ENCODE measurements at places on chromosomes 11 and 22.

DNA sequence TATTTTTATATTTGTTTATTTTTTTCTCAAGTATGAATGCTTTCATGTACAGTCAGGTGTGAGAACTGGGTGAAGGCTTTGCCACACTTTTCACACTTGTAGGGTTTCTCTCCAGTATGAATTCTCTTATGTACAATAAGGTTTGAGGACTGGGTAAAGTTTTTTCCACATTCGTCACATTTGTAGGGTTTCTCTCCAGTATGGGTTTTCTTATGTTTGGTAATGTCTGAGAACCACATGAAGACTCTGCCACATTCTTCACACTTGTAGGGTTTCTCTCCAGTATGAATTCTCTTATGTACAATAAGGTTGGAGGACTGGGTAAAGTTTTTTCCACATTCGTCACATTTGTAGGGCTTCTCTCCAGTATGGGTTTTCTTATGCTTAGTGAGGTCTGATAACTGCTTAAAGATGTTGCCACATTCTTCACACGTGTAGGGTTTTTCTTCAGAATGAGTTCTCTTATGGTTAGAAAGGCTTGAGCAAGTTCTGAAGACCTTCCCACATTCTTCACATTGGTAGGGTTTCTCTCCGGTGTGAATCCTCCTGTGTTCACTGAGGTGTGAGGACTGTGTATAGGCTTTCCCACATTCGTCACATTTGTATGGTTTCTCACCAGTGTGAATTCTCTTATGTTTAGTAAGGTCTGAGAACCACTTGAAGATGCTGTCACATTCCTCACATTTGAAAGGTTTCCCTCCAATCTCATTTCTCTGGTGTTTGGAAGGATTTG lies 19.7 kb downstream of the ZNF195 start:
- no peak for DNase-seq

GRCh38 chr11:1924646-1925372 lies 5.3 kb downstream of the TNNT3 start:
- DNase-seq = no peak

DNA sequence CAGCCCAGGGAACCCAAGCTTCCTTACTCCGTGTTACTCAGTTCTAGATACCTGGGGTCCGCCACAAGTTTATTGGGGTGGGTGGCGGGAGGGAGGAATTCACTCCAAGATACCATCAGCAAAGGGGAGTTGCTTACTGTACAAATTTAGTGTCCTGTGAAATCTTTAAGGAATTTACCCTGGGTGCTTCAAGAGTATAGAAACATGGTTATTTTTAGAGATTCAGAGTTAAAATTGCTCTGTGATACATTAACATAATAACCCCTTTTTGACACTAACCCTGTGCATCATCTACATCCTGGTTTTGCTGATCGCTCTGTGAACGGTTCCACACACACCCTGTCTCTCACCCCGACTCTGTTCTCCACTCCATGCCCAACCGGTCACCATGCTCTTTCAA lies 18.9 kb upstream of the LYVE1 start:
- DNase-seq = no peak

DNA sequence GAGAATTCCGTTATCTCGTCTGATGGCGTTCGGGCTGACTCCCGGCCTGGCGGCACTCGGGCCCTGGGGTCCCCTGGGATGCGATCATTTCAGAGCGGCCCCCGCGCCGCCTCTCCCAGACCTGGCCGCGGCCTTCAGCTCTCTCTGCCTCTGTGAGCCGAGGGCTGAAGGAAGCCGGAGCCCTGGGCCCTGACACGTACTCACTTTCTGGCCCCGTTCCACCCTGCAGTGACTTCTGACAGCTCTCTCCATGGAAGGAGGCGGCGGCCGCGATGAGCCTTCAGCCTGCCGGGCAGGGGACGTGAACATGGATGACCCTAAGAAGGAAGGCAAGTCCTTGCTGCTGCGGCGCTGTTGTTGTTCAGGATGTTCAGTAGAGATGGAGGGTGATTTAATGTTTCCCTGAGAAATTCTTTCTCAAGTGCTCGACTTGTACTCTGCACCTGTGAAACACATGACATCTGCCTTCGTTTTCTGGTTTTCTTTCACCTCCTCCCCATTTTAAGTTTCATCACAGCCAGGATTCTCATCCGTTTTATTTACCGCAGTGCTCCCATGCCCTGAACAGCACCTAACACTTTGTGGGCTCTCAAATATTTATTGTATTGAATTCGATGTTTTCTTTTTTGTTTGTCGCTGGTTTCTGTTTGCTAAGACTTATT lies 612 bp downstream of the GTSE1 start:
- DNase-seq = no peak

GRCh38 chr11:128399251-128400121 lies 187.9 kb downstream of the ETS1 start:
- no peak for DNase-seq

DNA sequence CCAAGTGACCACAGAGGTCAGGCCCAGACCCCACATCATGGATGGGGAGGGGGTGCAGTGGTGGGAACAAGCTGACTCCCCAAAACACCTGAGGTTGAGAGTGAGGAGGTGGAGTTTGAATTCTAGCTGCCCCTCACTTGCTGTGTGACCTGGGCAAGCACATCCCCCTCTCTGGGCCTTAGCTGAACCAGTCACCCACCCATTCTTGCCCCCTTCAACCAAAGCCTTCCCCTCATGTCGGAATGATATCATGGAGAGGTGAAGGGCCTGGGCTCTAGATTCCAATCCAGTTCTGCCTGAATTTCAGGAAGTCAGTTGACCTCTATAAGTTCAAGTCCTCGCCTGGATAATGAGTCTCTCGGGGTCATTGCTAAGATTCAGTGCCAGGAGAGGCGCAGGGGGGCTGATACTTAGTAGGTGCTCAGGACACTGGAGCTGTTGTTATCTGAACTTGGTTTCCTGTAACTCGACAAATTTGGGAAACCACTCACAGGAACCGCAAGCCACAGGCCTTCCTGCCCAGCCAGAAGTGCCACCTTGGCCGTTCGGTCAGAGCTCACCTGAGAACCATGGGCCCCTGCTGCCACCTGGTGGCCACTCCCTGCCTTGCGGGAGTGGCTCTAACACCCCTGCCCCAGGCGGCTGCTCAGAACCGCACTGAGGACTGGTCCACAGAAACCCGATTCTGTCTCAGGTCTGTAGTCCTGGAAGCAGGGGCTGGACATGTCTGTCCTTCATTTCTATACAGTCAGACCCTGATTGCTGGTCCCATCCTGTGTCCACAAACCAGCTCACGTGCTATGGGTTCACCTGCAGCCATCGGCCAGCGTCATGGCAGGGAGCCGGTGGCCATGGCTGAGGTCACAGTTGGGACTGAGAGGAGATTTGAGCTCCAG lies 6.9 kb downstream of the CDC42EP1 start:
- DNase-seq = no peak

DNA sequence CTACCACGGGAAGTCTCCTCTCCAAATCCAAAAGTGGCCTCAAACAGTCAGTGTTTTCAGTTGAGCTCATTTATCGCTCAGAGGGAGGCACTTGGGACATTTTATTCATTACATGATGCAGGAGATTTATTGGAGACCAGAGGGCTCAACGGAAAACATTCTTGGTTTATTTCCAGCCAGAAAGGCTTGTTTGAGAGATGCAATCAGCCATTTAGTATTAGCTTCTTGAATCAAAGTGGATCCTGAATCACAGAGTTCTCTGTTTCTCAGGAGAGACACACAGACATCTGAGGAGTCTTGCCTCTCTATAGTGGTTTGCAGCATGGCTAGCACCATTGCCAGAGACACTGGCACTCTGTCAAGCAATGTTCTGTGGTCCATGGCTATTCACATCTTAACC lies 31.5 kb downstream of the CD44 start:
- no peak for DNase-seq

GRCh38 chr11:83760932-83761331 lies 474.8 kb upstream of the CCDC90B start:
- DNase-seq = no peak

GRCh38 chr11:2530131-2530854 lies 85.5 kb downstream of the KCNQ1 start:
- no peak for DNase-seq

- no peak for DNase-seq
Measured at GRCh38 chr22:31286360-31287255, 5.7 kb downstream of the PIK3IP1 start.

DNA sequence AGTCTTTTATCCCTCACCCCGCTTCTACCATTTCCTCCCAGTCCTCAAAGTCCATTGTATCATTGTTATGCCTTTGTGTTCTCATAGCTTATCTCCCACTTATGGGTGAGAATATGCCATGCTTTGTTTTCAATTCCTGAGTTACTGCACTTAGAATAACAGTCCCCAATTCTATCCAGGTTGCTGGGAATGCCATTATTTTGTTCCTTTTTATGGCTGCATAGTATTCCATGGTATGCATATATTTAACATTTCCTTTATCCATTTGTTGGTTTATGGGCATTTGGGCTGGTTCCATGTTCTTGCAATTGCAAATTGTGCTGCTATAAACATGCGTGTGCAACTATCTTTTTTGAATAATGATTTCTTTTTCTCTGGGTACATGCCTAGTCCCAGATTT lies 114.9 kb downstream of the VPREB1 start:
- no peak for DNase-seq

GRCh38 chr22:45968751-45969413 lies 8.1 kb downstream of the WNT7B start:
- no peak for DNase-seq

DNA sequence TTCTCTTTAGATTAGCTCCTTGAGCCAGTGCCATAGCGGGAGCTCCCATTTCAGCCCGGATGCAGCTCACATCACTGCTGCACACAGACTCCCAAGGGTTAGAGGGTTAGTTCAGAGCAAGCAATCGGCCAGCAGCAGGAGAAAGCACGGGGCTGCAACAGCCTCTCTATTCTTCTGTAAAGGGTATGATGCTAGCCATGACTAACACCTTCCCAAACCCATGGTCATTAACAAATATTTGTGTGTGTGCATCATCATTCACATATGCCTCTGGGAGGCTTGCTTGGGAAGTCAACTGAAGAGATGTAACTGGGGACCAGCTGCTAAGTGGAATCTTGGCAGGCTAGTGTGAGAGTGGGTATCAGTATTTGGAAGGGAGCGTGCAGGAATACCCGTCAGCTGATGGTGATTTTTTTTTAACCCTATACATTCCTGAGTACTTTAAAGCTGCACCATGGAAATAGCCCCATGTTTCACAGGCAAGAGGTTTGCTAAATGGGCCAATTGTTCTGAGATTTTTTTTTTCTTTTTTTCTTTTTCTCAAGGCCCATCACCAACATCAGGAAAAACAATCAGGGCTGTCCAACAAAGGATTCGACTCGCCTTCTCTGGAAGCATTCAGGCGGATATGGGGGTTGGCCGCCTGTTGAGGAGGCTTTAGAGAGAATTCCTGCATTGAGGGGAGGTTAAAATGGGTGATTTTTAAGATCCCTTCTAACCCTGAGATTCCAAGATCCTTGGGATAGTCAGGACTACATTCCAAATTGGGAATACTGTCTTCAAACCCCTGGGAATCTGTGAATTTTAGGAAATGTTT lies 33.2 kb upstream of the CCDC89 start:
- no peak for DNase-seq

- DNase-seq = no peak
Measured at GRCh38 chr11:27553186-27553585, 46.6 kb upstream of the LIN7C start.

DNA sequence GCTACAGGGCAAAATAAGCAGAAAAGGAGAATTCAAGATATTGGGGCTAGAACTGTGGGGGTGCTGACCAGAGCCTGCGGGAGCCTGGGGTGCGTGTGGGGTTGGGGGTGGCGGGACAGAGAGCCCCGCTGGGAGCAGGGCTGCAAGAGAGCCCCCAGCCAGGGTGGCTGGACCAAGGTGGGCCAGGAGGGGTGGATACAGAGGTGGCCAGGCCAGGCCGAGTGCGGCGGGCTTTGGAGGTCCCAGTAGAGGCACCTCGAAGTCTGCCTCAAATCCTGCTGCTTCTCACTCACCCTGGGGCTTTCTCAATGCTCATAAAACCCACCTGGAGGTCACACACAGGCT lies 16.9 kb upstream of the MUC5B start:
- no peak for DNase-seq

DNA sequence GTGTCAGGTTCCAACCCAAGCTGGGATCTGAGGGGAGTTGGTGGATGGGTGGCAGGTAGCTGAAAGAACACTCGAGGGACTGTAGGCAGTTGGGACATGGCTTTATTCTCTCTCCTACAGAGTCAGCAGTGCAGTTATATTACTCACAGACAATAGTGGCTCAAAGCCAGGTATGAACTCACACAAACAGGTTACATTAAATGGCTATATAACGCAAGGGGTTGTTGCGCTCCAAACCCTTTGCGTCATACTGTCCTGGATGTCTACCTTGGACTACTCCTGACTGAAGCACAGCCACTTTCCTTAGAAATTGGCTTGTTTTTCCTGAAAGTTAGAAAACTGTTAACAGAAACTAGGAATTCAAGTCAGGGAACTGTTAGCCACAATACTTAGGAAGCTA lies 66.4 kb upstream of the OR4B1 start:
- DNase-seq = no peak

GRCh38 chr11:92137747-92138146 lies 86.9 kb upstream of the FAT3 start:
- DNase-seq = no peak

DNA sequence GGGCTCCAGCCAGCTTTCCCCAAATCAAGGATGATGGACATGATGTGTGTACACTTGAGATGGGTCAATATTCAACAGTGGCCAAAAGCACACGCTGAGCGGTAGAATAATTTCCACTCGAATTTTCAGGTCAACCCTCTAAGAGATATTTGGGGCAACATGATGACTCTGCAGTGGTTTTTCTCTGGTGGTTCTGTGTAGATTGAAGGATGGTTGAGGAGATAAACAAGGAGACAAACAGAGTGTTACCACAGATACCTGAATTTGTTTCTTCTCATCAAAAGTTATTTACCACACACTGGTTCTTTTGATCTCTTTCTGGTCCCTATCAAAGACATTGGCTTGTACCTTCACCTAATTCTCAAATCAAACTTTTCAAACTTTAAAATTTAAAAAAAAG lies 242.0 kb downstream of the ETS1 start:
- DNase-seq = no peak

DNA sequence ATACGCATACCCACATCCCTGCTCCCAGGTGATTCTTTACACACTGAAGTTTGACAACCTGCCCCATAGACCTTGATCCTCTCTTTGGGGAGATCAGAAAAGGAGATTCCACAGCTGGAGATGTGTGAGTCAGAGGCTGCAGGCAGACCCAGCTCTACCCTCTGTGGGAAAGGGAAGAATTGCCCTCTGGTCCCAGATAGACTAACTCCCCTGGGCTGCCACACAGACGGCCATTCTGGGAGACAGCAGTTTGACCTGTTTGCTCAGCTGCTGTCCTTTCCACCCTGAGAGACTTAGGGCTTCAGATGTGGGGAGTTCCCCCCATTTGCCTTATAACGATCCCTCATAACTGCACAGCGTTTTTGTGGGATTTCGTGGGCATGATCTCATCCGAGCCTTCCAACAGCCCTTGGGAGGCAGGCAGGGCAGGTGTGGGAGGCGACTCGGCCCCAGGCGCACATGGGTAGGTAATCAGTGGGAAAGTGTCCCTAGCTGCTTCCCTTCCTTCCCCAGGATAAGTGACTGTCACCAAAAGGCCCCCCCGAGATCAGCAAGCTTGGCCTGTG lies 14.1 kb downstream of the FAM83F start:
- DNase-seq = no peak

Measured in NCI-H2107 (cell line).